H1 (cell line): ENCODE measurements at places on chromosomes 5 and 9.

DNA sequence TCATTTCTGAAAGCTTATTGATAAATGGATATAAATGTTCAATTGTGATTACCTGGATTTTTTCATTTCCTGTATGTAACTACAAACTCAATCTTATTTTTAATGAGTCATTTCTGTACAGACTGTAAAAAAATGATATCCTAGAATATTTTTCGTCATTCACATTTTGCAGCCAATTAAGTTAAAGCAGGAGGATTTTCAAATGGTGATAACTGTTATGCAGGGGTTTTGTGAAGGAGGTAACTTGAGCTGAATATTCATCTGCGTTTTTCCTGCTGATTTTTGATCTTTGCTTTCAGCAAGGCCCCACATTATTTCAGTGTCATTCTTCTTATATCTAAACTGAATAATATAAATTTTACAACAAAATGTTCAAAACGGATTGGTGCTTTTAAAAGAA, 74.1 kb downstream of the SLF1 start:
- DNase-seq: no peak
- H3K27me3 ChIP-seq: peaks cover 1% of the 10 kb centered on the region
- no peak overlapping the region for H3K4me3 ChIP-seq
- H3K4me1 ChIP-seq: no peaks in the 10 kb centered on the region

DNA sequence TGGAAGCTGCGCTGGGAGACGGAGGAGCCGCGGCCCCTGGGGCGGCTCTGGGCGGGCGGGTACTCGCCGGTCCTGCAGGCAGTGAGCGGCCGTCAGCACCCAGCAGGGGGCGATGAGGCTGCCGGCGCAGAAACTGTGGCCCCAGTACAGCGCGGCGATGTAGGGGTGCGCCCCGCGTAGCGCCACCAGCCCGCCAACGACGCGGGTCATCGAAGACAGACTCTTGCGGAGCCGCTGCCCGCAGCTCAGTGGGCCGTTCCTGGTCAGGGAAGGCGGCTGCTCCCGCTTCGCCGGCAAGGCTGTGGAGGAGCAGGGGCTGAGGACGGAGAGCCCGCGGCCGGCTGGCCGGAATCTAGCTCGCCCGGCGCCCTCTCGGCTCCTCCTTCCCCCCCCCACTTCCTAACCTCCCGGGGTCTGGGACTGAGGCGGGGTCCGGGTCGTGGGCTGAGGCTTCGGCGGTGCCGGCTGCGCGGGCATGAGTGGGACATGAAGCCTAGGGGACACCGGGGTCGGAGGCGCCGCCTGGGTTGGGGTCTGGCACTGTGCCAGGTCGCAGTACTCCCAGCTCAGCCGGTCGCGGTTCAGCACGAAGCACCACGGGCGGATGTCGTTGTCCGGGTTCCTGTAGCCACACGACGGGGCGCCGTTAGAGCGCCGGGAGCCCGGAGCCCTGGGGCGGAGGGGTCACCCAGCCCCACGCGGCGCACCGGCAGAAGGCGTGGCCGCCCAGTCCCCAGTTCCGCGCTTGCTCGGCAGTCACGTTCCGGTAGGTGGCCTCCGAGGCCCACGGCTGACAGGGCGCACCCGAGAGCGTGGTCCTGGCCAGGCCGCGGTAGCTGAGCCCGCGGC, 3.6 kb upstream of the PFN3 start:
- DNase-seq: peak; percentile 82
- H3K4me3 ChIP-seq: peak overlapping the region; percentile 65
- no peaks in the 10 kb centered on the region for H3K36me3 ChIP-seq
- no peak overlapping the region for H3K27ac ChIP-seq
- peaks cover 19% of the 10 kb centered on the region for H3K4me1 ChIP-seq
- peaks cover 50% of the 10 kb centered on the region for H3K27me3 ChIP-seq

DNA sequence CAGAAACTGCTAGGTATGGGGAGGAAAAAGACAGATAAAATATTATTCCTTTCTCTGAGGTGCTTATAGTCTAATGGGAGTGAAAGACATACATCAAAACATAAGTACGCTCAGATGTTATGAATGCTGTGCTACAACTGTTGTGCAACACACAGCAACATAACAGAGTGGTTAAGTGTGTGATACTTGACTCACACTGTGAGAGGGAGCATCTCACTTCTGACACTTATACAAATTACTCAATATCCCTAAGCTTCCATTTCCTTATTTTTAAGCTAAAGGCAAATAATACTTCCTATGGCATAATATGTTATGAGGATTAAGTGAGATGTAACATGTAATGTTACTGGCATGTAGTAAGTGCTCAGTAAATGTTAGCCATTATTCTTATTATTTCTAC, 110.6 kb upstream of the FER start:
- no peaks in the 10 kb centered on the region for H3K27me3 ChIP-seq
- no peak overlapping the region for H3K4me3 ChIP-seq
- peaks cover 11% of the 10 kb centered on the region; the same call in 1 of the 2 replicates for H3K4me1 ChIP-seq

- no peaks in the 10 kb centered on the region for H3K27me3 ChIP-seq
- H3K36me3 ChIP-seq: no peaks in the 10 kb centered on the region
- DNase-seq: peak; percentile 39
- no peak overlapping the region for H3K27ac ChIP-seq
- no peak overlapping the region for H3K4me3 ChIP-seq
- peaks cover 29% of the 10 kb centered on the region for H3K4me1 ChIP-seq
Observed at GRCh38 chr9:135343837-135344522, 135.6 kb upstream of the PPP1R26 start.
